ENCODE measurements at places on chromosomes 6 and 20.

DNA sequence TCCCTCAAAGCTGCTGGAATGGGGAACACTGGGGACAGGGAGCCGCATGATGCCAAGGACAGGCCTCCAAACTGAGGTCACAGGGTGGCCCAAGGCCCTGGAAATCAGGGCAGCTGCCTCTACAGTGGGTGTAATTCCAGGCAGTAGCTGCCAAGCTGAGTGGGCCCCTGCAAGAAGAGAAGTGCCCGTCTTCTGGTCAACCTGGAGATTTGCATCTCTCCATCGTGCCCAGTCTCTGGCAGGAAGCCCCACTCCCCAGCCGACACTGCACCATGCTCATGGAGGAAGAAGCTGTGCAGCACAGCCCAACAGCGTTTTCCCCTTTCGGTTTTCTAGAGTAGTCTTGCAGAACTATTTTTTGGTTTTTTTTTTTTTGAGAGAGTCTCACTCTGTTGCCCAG is 2.2 kb upstream of the FAM209A start:
- no peak for DNase-seq

GRCh38 chr6:140957386-140957785 is 1175.3 kb upstream of the GJE1 start:
- DNase-seq: no peak

GRCh38 chr6:90463874-90464273 is 123.0 kb downstream of the MAP3K7 start:
- no peak for DNase-seq

GRCh38 chr6:5730585-5731263 is 276.0 kb downstream of the NRN1 start:
- peak; percentile 48 for DNase-seq

DNA sequence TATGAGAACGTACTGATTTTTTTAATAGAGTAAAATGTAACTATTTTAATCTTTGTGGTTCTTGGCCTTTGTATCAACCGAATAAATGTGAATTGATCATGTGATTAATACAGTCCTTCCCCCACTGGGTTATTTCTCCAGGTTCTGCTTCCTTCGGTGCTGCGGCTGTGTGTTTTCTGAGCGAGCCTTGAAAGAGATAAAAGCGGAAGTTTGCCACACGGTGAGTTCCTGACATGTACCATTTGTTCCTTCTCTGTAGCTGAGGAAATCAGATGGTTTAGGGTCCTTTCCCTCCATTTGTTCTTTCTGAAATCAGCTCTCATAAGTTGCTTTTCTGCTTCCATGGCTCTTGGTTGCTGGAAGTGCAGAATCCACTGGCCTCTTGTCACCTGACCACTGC is 15.5 kb downstream of the RTF2 start:
- DNase-seq: no peak

DNA sequence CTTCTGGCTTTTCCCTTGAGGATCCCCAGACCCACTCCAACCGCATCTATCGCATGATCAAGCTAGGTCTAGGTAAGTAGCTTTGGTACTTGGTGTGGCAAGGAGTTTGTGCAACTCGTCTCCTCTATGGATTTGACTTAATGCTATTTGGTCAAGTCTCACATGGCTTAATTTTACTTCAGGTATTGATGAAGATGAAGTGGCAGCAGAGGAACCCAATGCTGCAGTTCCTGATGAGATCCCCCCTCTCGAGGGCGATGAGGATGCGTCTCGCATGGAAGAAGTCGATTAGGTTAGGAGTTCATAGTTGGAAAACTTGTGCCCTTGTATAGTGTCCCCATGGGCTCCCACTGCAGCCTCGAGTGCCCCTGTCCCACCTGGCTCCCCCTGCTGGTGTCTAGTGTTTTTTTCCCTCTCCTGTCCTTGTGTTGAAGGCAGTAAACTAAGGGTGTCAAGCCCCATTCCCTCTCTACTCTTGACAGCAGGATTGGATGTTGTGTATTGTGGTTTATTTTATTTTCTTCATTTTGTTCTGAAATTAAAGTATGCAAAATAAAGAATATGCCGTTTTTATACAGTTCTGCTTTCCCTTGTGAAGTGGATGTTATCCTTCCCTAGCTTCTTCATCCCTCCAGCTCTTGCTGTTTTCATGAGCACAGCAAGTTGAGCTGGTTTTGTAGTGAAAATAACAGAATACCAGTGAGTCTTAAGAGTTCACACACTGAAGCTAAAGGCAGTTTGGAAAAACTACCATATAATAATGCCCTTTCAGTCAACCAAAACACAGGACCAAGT is 3.8 kb downstream of the SLC35B2 start:
- no peak for DNase-seq

DNA sequence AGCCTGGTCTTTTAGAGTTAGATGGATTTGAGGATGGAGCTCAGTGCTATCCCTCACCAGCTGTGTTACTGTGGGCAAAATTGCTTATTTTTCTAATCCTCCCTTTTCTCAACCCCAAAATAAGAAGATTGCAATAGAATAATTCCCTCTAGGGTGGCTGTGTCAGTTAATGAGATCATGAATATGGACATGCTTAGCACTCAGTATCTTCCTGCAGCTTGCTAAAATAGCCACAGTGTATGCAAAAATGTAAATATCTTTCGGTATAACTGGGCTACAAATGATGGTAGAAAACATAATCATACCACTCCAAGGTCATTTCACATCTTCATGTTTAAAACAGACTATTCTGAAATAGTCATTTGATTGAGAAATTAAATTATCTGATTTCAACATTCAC is 35.7 kb downstream of the ZNF334 start:
- DNase-seq: no peak

DNA sequence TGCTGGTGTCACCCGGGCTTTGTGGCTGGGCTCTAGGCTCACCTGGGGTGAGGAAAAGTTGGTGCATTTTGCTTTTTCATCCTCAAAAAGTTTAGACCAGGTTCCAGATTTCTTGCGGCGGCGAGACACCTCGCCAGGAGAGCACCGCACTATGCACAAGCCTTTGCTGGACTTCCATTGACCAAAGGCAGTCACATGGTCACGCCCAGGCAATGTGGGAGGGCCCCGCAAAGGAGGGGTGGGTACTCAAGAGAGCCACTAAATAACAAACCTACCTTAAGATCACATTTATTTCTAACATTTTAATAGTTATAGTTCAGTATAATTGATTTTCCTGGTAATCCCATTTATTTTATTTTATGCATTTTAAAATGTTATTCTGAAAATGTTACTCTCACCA is 3.0 kb upstream of the KIF16B start:
- DNase-seq: no peak

- DNase-seq: no peak
Measured at GRCh38 chr20:50001784-50002311, 19.1 kb downstream of the SNAI1 start.

DNA sequence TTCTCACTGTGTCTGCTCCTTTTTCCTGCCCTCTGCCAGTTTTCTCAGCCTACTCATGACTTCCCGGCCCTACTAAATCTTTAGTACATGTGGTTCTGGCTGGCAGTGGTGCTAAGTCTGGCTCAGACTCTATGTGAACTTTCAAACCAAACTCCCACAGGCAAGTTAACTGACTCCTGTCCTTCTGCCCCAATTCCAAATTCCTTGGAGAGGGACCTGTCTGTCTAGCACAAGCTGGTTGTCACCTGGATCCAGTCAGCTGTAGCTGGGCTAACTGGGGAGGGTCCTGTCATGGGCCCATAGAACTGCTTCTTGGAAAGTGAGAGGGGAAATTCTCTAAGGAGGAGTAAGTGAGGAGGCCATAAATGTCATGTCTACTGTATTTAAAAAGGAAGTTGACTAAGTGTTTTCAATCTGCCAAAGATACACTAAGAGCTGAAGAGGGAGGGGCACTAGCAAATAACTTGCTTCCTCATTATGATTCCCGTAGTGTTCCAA is 240.1 kb downstream of the KCNQ5 start:
- DNase-seq: peak; percentile 25

GRCh38 chr20:20856956-20857355 is 144.5 kb upstream of the RALGAPA2 start:
- DNase-seq: no peak

DNA sequence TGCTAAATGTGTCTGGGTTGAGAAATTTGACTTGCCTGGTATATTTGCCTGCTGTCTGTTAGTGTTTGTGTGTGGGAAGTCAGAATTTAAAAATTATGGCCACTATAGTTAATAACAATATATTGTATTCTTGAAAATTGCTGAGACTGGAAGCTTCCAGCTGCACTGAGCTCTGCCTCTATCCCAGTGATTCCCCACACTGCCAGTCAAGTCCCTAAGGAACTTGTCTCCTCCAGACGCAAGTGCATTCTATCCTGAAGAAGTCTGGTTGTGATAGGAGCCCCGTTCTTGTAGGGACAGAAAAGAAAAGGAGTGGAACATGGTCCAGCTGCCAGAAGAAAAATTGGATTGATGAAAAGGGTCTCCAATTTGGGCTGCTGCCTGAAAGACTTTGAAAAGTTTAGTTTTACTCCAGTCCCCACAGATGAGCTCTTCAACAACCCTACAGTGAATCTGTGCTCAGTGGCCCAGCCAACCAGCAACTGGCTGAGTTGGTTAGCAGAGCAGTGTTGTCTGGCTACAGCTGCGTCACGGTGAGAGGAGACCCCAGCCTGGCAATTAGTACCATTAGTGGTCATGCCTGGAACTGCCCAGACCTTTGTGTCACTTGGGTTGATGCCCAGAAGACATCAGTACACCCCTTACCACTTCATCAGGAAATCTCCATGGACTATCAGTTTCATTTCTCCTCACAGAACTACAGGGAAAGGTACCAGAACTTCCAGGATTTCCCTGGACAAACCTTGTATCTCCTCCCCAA is 183.1 kb upstream of the MCHR2 start:
- no peak for DNase-seq

GRCh38 chr6:138805016-138805765 is 9.3 kb downstream of the ECT2L start:
- DNase-seq: peak; percentile 93

DNA sequence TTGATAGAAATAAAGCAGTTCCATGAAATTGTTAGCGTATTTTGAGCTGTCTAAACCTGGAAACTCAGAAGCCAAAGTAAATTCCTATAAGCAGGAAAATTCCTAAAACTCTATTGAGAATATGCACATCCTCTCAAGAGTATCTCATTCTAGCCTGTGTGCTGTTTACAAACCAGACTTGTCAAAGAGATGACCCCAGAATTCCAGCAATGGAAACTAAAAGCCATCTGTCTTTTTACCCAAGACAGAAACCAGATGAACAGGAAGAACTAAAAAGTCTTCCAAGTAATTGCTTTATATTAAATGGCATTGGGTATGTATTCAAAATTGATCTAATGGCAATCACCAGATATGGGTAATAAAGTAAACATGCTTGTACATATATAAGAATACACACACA is 92.6 kb downstream of the COL19A1 start:
- no peak for DNase-seq

- DNase-seq: peak; percentile 56
Measured at GRCh38 chr6:132236744-132237143, 164.5 kb downstream of the MOXD1 start.

- DNase-seq: peak; percentile 37
Measured at GRCh38 chr6:84422380-84422968, 195.0 kb upstream of the CEP162 start.

- no peak for DNase-seq
Measured at GRCh38 chr6:77644102-77644705, 8.6 kb upstream of the MEI4 start.

GRCh38 chr6:87289571-87289970 is 32.8 kb upstream of the SMIM8 start:
- no peak for DNase-seq

DNA sequence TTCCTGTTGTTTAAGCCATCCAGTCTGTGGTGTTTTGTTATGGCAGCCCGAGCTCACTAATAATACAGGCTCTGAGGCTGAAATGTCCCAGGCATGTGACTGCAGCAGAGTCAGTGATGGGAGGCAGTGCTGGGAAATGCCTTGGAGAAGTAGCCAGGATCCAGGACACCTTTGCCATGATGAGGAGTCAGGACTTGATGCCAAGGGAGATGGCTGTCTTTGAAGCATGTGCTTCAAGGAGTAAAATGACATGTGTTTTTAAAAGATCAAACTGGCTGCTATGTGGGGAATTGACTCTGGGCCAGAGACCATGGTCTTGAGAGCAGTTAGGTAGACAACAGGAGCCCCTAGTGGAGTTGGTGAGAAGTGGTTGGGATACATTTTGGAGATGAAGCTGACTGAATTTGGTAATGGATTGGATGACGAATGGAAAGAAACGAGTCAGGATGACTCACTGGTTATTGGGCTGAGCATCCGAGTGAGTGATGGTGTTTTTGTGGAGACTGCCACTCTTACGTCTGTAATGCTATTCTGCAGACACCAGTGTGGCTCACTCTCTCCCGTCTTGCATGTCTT is 322.2 kb downstream of the PLCB1 start:
- peak; percentile 85 for DNase-seq

DNA sequence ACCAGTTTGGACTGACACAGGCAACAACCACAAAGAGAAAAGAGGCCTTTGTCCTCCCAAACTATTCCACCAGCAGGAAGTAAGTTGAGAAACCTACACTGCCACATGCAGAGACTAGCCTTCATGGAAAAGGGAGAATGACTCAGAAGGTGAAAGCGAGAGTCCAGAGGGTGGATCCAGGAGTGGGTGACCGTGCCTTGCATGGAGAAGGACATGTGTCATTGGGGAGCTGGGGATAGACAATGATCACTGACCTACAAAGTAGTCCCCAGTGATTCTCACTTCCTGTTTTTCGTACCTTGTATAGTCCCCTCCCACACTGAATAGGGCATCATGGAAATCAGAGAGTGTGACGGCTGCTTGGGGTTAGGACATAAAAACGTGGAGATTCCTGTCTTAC is 91.9 kb downstream of the MYLK4 start:
- no peak for DNase-seq

GRCh38 chr6:49553384-49553783 is 2.9 kb downstream of the C6orf141 start:
- DNase-seq: no peak

DNA sequence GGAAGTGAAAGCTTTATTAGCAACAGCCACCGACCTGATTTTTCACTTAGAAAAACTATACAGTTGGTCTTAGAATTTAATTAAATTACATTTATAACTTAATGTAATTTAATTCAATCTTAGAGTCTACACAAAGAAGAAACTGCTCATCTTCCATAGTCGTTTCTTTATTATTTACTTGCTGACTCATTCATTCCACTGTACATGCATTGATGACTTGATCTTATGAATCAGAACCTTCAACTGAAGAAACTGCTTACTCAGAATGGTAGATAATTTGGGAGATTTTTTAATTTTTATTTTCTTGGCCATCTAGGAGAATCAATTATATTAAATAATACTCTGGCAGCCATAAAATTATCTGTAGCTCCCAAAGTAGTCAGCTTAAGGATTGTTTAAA is 1021.6 kb upstream of the FLRT3 start:
- DNase-seq: peak; percentile 20

DNA sequence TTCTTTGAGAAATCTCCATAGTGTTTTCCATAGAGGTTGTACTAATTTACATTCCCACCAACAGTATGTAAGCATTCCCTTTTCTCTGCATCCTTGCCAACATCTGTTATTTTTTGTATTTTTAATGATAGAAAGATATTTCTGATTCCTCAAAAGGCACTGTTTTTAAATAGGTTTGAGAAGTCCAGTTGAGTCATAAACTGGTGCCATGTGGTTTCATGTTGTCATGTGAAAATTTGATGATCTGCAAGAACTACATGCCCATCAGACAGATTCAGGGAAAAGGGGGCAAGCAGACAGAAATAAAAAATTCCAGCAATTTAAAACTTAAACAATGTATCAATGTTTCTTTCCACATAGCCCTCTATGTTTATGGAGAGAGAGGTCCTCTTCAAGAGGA is 227.5 kb downstream of the KCNQ5 start:
- no peak for DNase-seq

Data from skeletal muscle cell (primary cell).